Activated CD4-positive, CD25-positive, alpha-beta regulatory T cell (primary cell): ENCODE measurements at places on chromosomes 1 and 21.

- no peak for DNase-seq
Observed at GRCh38 chr1:197521118-197521739, 253.2 kb downstream of the CRB1 start.

- DNase-seq = no peak
Observed at GRCh38 chr1:43293896-43294760, 6.7 kb upstream of the TIE1 start.

DNA sequence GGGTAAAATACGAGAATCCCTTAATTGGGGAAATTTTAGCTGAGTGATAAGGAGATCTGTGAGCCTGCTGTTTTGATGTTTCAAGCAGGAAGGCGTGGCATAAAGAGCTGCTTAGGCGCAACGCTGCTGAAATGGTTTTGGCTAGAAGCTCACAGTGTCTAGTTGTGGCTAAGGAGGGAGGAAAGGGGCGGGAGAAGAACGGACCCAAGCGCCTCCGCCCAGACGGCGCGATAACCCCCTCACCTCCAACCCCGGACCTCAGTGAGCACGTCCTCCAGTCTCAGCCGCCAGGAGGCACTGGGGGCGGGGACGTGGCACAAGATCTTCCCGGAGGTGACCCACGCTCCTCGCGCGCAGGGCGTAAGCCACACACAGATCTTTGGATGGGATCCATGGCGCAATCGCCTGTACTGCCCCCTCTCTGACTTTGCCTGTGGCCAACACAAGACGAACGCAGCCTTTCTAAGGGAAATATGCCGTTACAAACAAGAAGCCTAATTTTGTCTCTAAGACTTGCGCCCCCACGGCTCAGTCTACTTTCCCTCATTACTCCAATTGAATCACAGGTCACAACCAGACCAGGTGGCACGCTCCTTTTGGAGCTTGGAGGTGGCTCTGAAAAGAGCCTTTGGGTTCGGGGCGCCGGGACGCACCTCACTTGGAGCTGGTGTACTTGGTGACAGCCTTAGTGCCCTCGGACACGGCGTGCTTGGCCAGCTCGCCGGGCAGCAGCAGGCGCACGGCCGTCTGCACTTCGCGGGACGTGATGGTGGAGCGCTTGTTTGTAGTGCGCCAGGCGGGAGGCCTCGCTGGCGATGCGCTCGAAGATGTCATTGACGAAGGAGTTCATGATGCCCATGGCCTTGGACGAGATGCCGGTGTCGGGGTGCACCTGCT lies 23.4 kb upstream of the RNF187 start:
- no peak for DNase-seq

- no peak for DNase-seq
Observed at GRCh38 chr1:100265562-100265930, 470 bp upstream of the RTCA start.

DNA sequence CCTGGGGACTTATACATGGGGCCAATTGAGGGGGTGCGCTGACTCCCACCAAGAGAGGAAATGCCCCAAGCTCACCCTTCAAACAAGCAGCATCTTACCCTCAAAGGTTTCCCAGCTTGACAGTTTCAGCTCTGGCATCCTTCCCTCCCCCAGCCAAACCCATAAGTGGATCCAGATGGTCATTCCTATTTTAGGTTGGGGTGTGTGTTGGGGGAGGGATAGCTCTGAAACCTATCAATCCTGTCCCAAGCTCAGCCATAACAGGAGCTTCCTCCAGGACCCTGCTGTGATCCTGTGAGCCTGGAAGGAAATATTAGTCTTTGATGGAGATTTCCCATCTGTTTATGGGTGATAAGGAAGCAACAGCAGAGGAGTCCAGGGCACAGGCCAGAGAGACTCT lies 3.4 kb upstream of the TMEM222 start:
- DNase-seq = no peak

DNA sequence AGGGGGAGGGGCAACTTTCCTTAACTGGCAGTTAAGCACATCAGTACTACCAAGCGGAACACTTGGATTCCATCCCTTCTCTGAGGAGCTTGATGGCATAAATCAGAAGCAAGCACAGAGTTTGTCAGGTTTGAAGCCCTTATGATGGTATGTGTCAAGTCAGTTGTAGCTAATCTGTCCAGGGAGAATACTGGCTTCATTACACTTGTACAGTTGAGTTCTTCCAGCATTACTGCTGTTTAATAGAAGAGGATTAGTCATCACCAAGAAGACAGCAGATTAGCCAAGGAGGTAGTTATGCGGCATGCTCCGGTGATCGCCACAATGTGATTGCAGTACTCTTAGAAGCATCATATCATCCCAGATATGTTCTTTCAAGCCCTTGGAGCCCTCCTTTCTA lies 2.1 kb upstream of the TDRD5 start:
- DNase-seq = no peak

GRCh38 chr1:6352138-6352563 lies 41.4 kb downstream of the ACOT7 start:
- DNase-seq = no peak

- no peak for DNase-seq
Observed at GRCh38 chr1:170768929-170769328, 105.0 kb downstream of the PRRX1 start.

- DNase-seq = no peak
Observed at GRCh38 chr1:13430495-13430894, 20.2 kb downstream of the PRAMEF20 start.

DNA sequence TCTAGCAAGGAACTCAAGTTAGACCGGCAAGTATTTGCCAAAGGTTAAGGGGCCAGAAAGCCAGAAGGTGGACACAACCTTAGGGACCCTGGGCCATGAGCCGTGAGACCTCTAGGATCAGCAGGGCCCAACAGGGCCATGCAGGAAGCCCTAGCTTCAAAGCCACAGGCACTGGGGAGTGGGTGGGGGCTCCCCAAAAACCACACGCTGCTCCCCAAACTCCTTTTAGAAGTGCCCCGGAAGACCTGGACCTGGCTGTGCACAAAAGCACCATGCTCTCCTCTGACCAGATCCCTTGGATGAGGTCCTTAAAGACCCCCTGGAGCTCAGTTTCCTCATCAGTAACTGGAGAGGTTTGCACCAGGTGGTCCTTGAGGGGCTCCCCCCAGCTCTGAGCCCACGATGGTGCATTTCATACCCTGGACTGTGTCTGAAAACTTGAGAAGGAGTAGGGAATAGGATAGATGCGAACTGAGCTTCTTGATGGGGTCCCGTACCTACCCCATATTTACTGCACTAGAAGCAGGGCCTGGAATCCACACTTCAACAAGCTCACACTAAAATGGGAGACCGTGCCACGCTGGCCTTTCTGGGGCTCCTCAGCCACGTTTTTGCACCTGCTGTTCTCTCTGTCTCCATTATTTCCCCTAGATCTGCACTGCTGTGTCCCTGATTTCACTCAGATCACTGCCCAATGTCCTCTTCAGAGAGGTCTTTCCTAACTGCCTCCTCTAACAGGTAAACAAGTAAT lies 40.6 kb upstream of the LBR start:
- DNase-seq = no peak

DNA sequence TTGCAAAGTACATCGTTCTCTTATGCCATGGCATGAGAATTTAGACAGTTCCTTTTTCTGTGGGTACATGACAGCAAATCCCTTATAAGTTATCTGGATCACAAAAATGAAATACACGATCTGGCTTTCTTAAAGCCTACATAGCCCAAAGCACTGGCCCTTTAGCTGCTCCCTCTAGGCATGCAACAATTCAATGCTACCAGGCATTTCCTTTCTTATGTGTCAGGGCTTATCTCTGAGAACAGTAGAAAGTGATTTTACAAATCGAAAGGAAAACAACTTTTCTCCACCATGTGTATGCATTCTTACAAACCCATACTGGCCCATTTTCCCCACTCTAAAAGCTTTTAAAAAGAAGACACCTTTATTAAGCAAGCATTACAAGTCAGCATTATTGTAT lies 139.7 kb downstream of the GRIK1 start:
- no peak for DNase-seq

DNA sequence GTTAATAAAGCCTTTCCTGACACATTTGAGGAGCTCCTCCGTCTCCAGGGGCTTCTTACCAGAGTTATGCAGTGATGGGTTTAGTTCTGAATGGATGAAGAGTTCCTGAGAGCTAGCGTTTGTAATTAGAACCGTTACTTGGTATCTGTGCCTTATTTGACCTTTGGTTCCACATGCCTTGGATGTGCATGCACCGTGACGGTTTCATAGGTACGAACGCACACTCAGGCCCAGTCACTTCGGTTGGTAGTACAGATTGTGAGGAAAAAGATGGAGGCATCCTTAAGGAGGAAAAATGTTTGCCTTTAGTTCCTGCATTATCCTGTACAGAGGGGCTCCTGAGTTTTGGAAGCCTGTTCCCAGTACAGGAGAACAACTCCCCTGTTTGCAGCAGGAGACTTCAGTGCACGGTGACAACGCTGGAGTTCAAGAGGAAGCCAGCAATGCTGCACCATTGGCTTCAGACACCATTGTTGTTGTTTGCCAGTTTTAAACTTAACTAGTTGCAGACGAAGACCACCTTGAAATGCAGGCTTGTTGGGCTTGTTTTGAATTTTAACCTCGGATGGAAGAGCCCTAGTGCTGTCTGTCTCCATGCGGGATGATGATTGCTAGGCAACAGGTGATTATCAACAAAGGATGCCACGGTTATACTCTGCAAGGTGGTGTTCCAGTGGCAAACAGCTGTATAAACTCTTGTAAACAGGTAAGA lies 8.2 kb downstream of the RBM15 start:
- DNase-seq = no peak

DNA sequence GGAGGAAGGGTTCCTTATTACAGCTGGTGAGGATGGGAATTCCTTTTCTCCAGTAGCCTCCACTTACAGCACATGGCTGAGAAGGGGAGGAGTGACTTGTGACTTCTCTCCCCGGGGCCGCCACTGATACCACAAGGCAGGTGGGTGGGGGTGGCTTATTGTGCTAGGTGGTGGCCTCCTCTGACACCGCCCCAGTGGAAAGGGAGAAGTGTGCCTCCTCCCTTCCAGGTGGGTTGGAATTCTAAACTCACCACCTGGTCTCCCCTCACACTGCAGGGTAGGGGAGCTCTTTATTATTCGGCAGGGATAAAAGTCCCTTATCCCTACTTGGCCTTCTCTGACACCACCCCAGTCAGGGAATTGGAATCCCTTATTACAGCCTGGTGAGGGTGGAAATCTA lies 89.5 kb downstream of the CCDC30 start:
- no peak for DNase-seq

GRCh38 chr1:35324486-35324885 lies 56.0 kb downstream of the ZMYM4 start:
- no peak for DNase-seq

DNA sequence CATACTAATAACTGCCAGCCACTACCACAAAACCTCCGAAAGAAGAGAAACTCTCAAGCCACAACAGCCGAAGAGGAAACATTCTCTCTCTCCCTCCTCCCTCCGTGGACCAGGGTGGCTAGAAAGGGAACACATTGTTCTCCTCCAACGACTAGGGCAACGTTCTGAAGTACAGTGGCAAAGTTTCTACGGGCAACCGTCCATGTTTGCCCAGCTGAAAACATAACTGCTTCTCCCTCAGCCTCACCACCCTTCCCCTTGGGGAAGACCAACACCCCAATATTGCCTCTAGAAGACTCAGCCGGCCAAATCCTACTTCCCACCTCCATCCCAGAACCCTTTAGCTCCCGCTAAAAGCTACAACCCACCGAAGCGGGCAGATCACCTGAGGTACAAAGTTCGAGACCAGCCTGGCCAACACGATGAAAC lies 2.0 kb downstream of the GLUL start:
- no peak for DNase-seq

- DNase-seq = no peak
Observed at GRCh38 chr1:31122101-31122735, 56.7 kb upstream of the PUM1 start.

DNA sequence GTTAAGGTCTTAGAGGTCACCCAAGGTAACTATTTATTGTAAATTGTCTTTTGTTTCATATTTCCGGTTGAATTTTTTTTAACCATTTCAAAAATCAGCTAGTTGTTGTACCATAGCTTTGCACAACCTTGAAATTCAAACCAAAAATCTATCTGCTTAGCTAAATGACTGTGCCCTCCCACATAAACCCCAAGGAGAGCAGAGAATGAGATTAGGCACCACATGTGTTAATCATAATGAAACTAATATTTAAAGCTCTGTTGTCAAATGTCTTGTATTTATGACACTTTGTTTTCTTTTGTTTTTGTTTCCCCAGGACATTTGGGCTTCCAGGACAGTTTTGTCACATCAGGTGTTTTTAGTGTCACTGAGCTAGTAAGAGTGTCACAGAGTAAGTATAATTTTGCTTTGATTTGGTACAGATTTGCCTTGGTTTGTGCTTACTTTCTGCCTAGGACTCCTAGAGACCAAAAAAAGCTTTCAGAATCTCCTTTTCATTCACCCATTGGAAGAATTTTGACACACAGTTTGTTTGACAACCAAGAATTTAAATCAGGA lies 249.9 kb downstream of the NFIA start:
- no peak for DNase-seq

DNA sequence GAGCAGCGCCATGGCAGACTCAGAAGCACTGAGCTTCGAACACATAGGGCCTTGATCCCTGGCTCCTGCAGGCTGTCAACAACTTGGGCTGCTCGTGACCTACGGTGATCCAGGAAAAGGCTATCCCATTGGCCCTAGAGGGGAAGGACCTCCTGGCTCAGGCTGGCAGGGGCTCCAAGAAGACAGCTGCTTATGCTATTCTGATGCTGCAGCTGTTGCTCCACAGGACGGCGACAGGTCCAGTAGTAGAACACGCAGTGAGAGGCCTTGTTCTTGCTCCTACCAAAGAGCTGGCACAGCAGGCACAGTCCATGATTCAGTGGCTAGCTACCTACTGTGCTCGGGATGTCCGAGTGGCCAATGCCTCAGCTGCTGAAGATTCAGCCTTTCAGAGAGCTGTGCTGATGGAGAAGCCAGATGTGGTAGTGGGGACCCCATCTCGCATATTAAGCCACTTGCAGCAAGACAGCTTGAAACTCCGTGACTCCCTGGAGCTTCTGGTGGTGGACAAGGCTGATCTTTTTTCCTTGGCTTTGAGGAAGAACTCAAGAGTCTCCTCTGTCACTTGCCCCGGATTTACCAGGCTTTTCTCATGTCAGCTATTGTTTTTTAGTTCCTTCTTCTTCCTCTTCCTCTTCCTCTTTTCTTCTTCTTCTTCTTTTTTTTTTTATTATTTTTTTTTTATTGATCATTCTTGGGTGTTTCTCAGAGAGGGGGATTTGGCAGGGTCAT lies 18.9 kb downstream of the ITLN2 start:
- DNase-seq = no peak
